ENCODE measurements at places on chromosomes 4 and X.

DNA sequence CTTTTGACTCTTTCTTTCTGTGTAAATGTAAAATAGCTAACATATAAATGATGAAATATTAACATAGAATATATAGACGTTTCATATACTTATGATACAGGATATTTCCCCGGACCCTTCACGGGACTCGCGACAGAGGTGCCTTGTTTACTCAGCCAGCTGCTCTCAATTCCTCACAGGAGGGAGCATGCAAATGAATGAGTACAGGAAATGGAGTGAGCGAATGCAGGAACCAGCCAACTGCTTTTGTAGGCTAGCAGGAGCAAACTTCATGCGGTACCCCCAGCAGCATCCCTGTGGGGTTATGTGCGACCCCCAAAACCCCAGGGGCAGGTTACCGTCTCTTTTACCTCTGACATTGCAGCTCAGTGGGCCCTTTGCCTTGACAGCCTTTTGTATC is 110.3 kb upstream of the PDHA2 start:
- no peak for DNase-seq

DNA sequence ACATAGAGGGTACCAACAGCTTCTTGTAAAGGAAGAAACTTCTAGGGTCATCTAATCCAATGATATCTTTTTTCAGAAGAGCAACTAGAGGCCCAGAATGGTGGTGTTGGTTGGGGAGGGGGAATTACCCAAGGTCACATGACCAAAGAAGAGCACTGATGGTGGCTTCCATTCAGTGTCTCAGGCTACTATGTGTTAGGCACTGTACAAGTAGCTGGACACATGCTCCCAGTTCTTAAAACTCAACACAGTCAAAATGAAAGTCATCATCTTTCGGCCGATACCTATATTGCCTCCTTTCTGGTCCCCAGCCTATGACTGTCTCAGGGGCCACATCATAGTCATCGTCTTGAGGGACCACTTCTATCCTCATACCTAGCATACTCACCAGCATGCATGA is 88.1 kb downstream of the ARHGAP6 start:
- no peak for DNase-seq

DNA sequence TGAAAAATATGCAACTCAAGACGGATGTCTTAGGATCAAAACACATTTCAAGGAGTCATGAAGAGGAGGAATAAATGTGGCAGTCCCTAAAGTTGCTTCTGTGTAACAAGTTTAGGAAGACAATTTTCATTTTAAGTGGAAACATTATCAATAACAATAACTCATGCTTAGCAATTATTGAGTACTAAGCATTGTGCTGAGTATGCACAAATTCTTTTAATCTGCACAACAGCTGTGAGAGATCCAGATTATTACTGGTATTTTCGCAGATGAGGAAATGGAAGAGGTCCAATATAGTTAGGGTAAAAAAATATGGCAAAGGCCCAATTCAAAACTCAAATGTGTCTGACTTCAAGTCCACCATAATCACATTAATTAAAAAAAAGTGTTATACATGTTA is 2.9 kb upstream of the TEX13B start:
- no peak for DNase-seq

DNA sequence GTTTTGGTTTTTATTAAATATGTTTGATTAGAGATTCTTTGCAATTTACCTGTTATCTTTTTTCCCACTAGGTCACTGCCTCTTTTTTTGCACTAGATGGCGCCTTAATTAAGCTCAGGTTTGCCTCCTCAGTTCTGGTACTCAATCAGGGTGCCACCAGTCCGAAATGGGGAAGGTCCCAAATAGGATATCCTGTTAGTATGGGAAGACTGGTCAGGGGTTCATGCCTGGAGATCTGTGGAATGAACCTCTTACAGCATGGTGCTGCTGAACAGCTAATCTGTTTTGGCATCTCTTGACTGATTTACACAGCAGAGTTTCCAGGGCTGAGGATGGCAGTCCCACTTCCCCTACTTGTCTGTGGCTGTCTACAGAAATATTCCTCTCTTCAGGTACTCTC is 24.2 kb upstream of the VSIG1 start:
- DNase-seq, result no peak

DNA sequence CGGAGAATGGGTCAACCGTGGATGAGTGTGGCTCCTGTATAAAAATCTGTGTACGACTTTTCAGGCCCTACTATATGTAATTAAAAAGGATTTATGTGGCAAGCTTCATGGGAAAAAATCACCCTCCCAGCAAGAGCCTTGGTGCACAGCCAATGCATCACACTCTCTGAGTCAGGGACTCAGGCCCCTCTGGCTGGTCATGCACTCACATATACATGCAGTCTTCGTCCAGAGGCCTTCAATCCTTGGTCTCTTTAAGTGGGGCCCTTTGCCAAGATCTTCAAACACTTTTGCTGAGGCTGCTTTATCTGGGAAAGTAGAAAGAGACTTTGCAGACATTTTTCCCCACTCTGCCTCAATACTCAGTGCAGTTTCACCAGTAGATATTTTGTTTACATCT is 311.4 kb upstream of the FSTL5 start:
- no peak for DNase-seq

GRCh38 chr4:28481565-28481964 is 1620.9 kb downstream of the STIM2 start:
- DNase-seq, result no peak

GRCh38 chr4:184214931-184215330 is 2.7 kb downstream of the ENPP6 start:
- no peak for DNase-seq

GRCh38 chr4:141329174-141329569 is 108.5 kb downstream of the ZNF330 start:
- no peak for DNase-seq

- no peak for DNase-seq
These were observed 460.5 kb upstream of the CNKSR2 start for GRCh38 chrX:20913760-20914159.

- no peak for DNase-seq
These were observed 57.2 kb upstream of the MTMR1 start for GRCh38 chrX:150635952-150636351.

GRCh38 chr4:150206265-150206664 is 128.0 kb downstream of the DCLK2 start:
- no peak for DNase-seq

- no peak for DNase-seq
These were observed 15.4 kb upstream of the KLHL2 start for GRCh38 chr4:165191814-165192499.

GRCh38 chr4:179582164-179582905 is 2140.1 kb upstream of the AGA start:
- DNase-seq, result no peak

GRCh38 chrX:151776181-151776731 is 41.7 kb downstream of the CNGA2 start:
- no peak for DNase-seq

DNA sequence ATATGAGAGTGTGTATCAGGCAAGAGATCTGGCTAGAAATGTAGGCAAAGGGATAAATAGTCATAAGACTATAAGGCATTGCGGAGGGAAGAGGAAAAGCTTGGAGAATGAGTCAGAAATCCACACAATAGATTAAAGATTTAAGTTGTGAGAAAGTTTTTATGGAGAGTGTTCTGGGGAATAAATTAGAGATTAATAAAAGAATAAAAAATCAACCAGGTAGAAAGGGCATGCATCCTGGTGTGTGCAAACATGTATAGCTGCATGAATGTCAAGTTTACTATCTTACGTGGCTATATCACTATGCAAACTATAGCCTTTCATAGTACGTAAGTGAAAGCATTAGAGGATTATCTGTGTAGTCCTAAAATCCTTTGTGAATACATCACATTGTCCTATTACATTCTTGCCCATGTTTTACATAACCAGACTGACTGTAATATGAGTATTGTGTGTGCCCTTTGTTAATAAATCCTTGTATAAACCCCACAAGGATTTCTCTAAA is 36.9 kb downstream of the SNCA start:
- no peak for DNase-seq

- DNase-seq, result no peak
These were observed 74.6 kb upstream of the C1QTNF7 start for GRCh38 chr4:15353207-15353606.

DNA sequence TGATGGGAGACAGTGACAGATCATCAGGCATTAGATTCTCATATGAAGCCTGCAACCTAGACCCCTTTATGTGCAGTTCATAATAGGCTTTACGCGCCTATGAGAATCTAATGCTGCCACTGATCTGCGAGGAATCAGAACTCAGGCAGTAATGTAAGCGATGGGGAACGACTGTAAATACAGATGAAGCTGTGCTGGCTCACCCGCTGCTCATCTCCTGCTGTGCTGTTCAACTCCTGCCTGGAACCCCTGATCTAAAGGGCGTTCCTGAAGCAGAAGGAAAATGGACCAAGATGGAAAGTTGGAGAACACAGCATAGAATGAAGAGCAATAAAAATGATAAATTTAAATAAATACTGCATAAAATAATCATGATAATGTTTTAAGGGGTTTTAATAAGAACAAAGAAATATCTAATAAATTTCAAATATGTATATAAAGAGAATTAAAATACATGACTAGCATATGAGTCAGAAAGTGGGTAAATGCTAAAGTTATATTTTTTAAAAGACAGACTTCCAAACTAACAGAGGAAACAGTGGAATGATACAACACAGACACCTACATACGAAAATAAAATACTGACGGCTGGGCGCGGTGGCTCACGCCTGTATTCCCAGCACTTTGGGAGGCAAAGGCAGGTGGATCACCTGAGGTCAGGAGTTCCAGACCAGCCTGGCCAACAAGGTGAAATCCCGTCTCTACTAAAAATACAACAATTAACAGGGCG is 59.2 kb downstream of the RBM47 start:
- no peak for DNase-seq

DNA sequence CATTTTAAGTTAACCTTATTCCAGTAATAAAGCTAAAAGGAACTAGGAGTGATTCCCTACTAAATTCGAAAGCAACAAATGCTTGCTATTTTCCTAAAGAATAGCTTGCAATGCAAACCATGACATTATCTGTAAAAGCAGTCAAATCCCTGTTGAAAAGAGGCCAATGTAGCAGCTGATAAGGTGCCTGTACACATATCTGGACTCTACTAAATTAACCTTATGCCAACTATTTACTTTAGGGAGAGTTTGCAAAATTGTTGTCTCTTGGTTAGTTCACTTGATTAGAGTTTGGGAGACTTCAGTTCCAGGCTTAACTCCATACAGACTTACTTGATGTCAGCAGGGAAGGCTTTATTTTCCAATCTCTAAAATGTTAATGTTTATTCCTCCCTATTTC is 6.0 kb downstream of the IL13RA2 start:
- DNase-seq, result no peak

DNA sequence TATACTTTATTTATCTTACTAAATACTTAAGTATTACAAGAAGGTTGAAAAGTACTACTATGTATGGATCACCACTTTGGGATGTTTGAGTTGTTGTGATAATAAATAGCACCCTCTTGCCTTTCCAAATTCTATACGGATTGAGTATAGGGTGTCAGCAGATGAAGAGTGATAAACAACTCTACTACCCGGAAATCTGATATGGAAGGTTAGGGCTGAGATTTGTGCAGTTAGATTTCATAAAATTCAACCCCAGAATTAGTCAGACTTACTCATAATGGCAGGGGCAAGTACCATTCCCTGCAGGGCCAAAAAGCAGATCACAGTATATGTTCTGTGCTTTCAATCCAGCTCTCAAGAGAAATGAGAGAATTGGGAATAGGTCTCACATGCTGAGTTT is 1008.9 kb upstream of the PCDH7 start:
- DNase-seq, result no peak

GRCh38 chr4:108172231-108172752 is 3.6 kb upstream of the LEF1 start:
- DNase-seq, result no peak

- no peak for DNase-seq
These were observed 31.6 kb downstream of the ETDC start for GRCh38 chrX:135340831-135341230.

DNA sequence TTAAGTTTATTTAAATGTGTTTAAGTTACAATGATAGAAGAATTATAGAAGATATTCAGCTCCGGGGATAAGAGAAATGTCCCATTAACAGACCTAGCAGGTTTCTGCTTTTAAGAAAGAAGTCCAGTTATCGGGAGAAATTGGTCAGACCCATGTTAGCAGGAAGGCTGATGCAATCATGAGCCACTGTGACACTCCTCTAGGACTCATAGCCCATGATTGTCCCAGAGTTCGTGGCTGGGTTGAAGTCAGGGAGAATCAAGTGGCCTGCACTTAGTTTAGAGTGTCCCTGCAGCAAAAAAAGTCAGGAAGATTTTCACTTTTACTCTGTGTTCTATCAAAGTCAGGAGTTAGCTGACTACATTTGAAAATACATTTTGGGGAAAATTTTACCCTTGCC is 72.0 kb downstream of the TMEM144 start:
- no peak for DNase-seq

GRCh38 chr4:144350706-144351105 is 210.2 kb upstream of the GYPA start:
- no peak for DNase-seq

GRCh38 chr4:15145709-15146108 is 143.4 kb downstream of the CPEB2 start:
- DNase-seq, result no peak

- DNase-seq, result no peak
These were observed 144.2 kb downstream of the PDLIM5 start for GRCh38 chr4:94595880-94596483.

DNA sequence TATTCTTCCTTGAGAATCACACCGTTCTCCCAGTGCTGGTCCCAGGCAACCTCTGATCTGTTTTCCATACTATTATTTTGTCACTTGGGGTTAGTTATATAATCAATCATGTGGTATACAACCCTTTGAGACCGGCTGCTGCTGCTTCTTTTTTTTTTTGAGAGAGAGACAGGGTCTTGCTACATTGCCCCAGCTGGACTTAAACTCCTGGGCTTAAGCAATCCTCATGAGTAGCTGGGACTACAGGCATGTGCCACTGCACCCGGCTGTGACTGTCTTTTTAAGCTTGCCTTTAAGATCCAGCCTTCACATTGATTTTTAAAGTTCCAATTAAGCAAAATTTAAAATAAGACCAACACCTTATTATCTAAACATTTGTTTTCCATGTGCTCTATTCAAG is 86.7 kb upstream of the EXOC1L start:
- no peak for DNase-seq

DNA sequence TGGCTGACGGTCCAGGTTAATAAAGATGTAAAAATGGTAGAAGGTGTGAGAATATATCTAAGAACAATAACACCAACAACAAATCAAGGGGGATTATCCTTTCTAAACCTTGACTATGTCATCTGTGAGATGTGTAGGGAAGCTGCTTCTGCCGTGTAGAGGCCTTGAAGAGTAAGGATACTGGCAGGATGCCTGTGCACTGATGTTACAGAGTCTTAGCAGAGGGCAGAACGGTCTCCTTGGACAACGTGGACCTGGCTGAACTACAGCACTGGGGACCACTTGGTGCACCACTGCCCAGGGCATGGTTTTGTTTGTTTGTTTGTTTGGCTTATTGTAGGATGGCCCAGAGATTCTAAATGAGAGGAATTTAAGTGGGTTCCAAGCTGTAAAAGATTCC is 33.5 kb downstream of the GPAT3 start:
- no peak for DNase-seq

GRCh38 chr4:108703370-108703769 is 53.0 kb downstream of the OSTC start:
- DNase-seq, result no peak

Measured in activated CD4-positive, alpha-beta T cell treated with anti-CD3 and anti-CD28 coated beads, Interleukin-2, amount 50 U/mL, for 1 hour (primary cell).